ENCODE measurements at places on chromosomes 6 and 20.

- peak; percentile 47 for DNase-seq
Observed at GRCh38 chr6:16336056-16336818, 97.8 kb downstream of the GMPR start.

DNA sequence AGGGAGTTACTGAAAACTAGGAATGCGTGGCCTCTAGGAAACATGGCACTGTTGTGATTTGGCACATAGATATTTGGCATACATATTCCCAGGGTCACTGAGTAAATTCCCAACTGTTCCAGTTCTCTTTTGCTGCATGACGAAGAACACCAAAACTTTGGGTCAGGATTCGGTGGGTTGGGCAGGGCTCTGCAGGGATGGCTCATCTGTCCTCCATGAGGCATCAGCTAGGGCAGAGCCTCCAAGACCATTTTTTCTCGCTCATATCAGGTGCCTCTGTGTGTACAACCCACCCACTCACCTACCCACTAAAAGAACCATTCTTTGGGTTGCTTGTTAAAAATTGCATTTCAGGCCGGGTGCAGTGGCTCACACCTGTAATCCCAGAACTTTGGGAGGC lies 57.1 kb downstream of the SSR1 start:
- DNase-seq: no peak

- DNase-seq: no peak
Observed at GRCh38 chr6:170139531-170139930, 151.3 kb downstream of the DLL1 start.

GRCh38 chr20:44019638-44020335 lies 105.1 kb downstream of the TOX2 start:
- no peak for DNase-seq
